Neural progenitor cell (in vitro differentiated cells): ENCODE measurements at places on chromosomes 7 and 10.
A peak's percentile ranks its signal among the peaks of the same experiment; 100 is the strongest.

GRCh38 chr10:72079356-72079755 is 9.0 kb downstream of the SPOCK2 start:
- H3K27ac ChIP-seq = no peak overlapping the region
- H3K27me3 ChIP-seq = peaks cover 7% of the 10 kb centered on the region
- H3K36me3 ChIP-seq = no peaks in the 10 kb centered on the region

DNA sequence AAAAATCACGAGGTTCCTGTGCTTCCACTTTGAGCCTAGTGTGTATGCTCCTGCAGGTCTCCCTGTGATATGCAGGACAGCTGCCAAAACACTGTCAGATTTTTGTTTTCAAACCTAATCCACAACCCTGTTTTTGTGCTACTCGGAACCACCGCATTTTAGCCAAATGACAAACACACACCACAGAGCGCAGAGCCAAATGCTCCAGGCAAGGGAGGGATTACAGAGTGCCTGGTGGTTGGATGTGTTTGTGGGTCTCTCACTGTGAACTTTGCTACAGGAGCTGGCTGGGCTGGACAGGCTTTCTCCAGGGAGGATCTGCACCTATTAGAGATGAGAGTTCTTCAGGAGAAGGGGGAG is 5.7 kb upstream of the RBM28 start:
- peaks cover 5% of the 10 kb centered on the region for H3K4me1 ChIP-seq
- no peak for DNase-seq
- no peak overlapping the region for H3K4me3 ChIP-seq
- no peaks in the 10 kb centered on the region for H3K36me3 ChIP-seq
- H3K27ac ChIP-seq = no peak overlapping the region

GRCh38 chr10:113594652-113595051 is 41.8 kb downstream of the HABP2 start:
- H3K4me1 ChIP-seq = peaks cover 9% of the 10 kb centered on the region
- H3K36me3 ChIP-seq = no peaks in the 10 kb centered on the region
- peaks cover 7% of the 10 kb centered on the region for H3K27me3 ChIP-seq

DNA sequence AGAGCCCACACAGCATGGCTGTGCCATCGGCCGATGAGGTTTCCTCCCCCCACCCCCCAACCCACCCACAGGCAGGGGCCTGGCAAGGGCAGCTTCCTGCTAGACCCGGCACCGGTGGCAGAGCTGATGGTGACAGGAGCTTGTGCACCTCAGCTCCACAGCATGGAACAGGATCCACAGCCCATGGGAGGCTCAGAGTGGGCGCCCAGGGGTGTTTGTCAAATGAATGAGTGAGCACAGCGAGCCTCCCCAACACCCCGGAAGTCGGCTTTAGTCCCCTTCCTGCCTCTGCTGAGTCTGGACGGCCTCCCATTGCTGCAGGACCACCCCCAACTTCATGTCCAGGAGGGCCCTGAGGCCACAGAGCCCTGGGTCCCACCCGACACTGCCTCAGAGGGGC is 68.9 kb downstream of the PDGFA start:
- peaks cover 34% of the 10 kb centered on the region for H3K4me1 ChIP-seq
- peaks cover 15% of the 10 kb centered on the region for H3K27me3 ChIP-seq
- no peaks in the 10 kb centered on the region for H3K36me3 ChIP-seq

DNA sequence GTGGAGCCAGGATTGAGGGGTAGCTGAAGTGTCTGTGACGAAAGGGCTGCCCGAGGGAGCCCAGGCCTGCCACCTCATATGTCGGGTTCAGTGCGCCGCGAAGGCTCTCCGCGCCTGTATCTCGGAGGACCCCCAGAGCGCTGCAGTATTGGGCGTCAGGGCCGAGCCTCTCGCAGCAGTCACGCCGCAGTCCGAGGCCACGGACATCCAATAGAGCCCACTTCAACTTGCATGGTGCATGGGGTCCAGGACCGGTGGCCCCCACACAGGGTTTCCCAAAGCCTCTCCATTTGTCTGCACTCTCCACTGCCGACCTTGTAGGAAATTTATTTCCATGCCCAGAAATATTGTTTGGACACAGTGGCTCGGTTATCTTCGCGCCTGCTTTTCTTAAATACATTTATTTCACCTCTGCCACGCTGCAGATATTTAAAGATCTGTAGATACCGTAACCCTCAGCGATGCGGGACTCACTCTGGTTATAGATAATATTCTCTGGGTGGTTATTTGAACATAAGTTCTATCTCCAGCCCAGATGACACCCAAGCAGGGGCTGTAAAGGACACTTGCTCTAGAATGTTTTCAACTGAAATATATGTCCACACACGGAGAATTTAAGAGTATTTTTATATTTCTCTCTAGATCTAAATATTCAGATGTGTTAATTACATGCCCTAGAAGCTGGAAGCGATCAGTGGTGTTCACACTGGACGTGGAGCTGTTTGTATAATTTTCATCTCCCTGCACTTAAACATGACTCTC is 5.1 kb upstream of the ZNF503 start:
- peak overlapping the region; percentile 87 for H3K4me3 ChIP-seq
- no peaks in the 10 kb centered on the region for H3K36me3 ChIP-seq
- H3K27ac ChIP-seq = no peak overlapping the region

GRCh38 chr10:599767-600166 is 89.7 kb downstream of the DIP2C start:
- no peak for DNase-seq
- H3K4me1 ChIP-seq = peaks cover 34% of the 10 kb centered on the region
- no peaks in the 10 kb centered on the region for H3K27me3 ChIP-seq
